ENCODE measurements at places on chromosomes 13 and 19.

GRCh38 chr19:44623080-44623479, 9.7 kb downstream of the IGSF23 start:
- no peak for DNase-seq
- H3K27me3 ChIP-seq = no peaks in the 10 kb centered on the region
- no peaks in the 10 kb centered on the region for H3K4me1 ChIP-seq
- no peaks in the 10 kb centered on the region for H3K36me3 ChIP-seq

- no peaks in the 10 kb centered on the region for H3K4me1 ChIP-seq
- no peak overlapping the region for H3K27ac ChIP-seq
- DNase-seq = no peak
- H3K4me3 ChIP-seq = peak overlapping the region; percentile 43
- H3K27me3 ChIP-seq = no peaks in the 10 kb centered on the region
- H3K36me3 ChIP-seq = no peaks in the 10 kb centered on the region
Measured at GRCh38 chr13:20258208-20258962, 26.3 kb upstream of the GJB6 start.

- no peaks in the 10 kb centered on the region for H3K27me3 ChIP-seq
- no peak overlapping the region for H3K27ac ChIP-seq
- H3K36me3 ChIP-seq = no peaks in the 10 kb centered on the region
Measured at GRCh38 chr13:38914070-38914469, 76.6 kb downstream of the STOML3 start.

GRCh38 chr19:58400316-58400915, 5.0 kb downstream of the RNF225 start:
- peaks cover 9% of the 10 kb centered on the region for H3K4me1 ChIP-seq
- peak overlapping the region; percentile 50 for H3K4me3 ChIP-seq
- H3K27me3 ChIP-seq = no peaks in the 10 kb centered on the region
- H3K36me3 ChIP-seq = no peaks in the 10 kb centered on the region

DNA sequence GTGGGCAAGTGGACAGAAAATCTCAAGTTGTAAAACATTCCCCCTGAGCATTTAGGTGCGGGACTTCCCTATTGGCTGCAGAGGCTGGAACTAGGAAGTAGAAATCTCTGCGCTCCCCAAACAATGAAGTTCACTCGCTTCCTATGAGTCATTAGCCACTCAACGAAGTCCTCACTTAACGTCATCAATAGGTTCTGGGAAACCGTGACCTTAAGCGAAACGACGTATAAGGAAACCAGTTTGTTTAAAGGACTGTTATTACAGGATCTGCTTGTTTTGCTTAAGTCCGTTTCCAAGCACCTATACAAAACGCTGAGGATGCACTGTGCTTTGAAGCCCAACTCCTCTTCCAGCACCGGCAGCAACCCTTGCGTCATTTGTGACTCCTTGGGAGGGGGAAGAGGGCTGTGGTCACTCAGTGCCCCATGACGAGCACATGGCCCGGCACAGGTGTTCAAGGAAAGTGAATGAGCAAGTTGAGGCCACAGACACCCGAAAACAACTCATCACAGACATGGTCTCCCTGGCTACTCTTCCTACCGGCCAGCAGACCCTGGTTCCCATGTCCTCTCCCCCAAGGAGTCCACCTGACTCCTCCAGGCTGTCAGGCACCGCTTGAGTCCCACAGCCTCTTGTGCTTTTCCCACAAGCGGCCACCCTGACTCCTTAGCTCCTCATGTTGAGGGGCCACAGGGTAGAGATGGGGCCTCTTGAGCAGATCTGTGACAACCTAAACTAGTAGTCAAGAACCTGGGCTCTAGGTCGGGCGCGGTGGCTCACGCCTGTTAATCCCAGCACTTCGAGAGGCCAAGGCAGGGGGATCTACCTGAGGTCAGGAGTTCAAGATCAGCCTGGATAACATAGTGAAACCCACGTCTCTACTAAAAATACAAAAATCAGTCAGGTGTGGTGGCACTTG, 4.8 kb downstream of the RPS16 start:
- peaks cover 7% of the 10 kb centered on the region for H3K36me3 ChIP-seq
- no peaks in the 10 kb centered on the region for H3K27me3 ChIP-seq
- peak overlapping the region; percentile 89 for H3K27ac ChIP-seq
- no peak for DNase-seq
- peaks cover 13% of the 10 kb centered on the region for H3K4me1 ChIP-seq

- no peak for DNase-seq
- no peaks in the 10 kb centered on the region for H3K4me1 ChIP-seq
- H3K4me3 ChIP-seq = no peak overlapping the region
- no peaks in the 10 kb centered on the region for H3K27me3 ChIP-seq
- no peaks in the 10 kb centered on the region for H3K36me3 ChIP-seq
Measured at GRCh38 chr13:51146667-51147066, 35.6 kb upstream of the C13orf42 start.

DNA sequence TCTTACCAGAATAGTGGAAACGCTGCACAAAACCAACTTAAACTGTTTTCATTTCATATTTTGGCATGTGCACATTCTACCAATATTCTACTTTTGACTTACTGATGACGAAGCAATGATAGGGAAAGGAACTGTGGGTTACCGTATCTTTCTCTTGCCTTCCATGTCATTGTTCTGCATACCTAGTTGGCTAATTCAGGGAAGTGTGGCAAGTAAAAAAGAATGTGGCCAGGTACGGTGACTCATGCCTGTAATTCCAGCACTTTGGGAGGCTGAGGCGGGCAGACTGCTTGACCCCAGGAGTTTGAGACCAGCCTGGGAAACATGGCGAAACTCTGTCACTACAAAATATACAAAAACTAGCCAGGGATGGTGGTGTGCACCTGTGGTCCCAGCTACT, 108.2 kb downstream of the SIPA1L3 start:
- no peaks in the 10 kb centered on the region for H3K4me1 ChIP-seq
- no peak overlapping the region for H3K4me3 ChIP-seq
- H3K27ac ChIP-seq = no peak overlapping the region
- no peak for DNase-seq

DNA sequence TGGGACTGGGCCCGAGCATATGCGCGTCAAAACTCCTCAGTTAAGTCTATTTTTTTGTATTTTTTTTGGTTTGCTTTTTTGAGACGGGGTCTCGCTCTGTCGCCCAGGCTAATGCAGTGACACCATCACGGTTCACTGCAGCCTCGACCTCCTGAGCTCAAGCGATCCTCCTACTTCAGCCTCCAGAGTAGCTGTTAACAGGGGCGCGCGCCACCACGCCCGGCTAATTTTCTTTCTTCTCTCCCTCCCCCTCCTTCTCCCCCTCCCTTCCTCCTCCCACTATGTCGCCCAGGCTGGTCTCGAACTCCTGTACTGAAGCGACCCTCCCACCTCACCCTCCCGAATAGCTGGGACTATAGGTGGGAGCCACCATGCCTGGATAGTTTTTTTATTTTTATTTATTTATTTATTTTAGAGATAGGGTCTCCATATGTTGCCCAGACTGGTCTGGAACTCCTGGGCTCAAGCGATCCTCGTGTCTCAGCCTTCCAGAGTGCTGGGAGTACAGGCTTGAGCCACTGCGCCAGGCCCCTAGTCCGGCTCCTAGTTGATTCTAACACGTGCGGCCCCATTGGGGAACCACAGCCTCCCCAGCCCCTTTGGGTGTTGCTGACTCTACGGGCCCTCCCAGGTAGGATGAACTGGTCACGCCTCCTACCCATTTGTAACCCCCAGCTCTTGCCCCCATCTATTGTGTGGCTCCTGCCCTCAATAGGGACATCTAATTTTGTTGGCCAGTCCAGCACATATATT, 806 bp upstream of the ZNF837 start:
- no peaks in the 10 kb centered on the region for H3K36me3 ChIP-seq
- H3K27me3 ChIP-seq = no peaks in the 10 kb centered on the region
- DNase-seq = no peak
- H3K4me1 ChIP-seq = peaks cover 24% of the 10 kb centered on the region
- peak overlapping the region; percentile 92 for H3K27ac ChIP-seq

- no peak overlapping the region for H3K4me3 ChIP-seq
- no peak overlapping the region for H3K27ac ChIP-seq
- no peaks in the 10 kb centered on the region for H3K36me3 ChIP-seq
- DNase-seq = no peak
Measured at GRCh38 chr19:39998501-39998900, 1.6 kb downstream of the ZNF546 start.

DNA sequence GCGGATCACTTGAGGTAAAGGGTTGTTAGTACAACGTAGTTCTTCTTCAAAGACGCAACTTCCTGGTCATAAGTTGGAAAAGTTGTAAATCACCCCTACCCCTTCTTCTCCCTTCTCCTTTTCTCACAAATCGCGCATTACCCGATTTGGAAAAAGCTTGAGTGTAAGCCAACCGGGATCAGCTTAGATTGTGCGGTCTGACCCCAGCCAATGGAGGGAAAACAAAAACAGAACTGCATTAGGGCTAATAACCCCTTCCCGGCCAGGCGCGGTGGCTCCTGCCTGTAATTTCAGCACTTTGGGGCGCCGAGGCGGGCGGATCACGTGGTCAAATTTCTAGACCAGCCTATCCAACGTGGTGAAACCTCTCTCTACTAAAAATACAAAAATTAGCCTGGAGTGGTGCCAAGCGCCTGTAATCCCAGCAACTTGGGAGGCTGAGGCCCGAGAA, 806 bp downstream of the ZNF90 start:
- no peak for DNase-seq
- no peaks in the 10 kb centered on the region for H3K27me3 ChIP-seq
- H3K36me3 ChIP-seq = no peaks in the 10 kb centered on the region
- no peaks in the 10 kb centered on the region for H3K4me1 ChIP-seq
- peak overlapping the region; percentile 63 for H3K4me3 ChIP-seq

GRCh38 chr13:27427641-27428040, 3.2 kb downstream of the GTF3A start:
- peak overlapping the region; percentile 92 for H3K27ac ChIP-seq
- H3K4me1 ChIP-seq = peaks cover 5% of the 10 kb centered on the region
- H3K4me3 ChIP-seq = no peak overlapping the region
- H3K36me3 ChIP-seq = peaks cover 12% of the 10 kb centered on the region

- H3K27me3 ChIP-seq = no peaks in the 10 kb centered on the region
- H3K36me3 ChIP-seq = no peaks in the 10 kb centered on the region
- DNase-seq = no peak
- H3K4me1 ChIP-seq = no peaks in the 10 kb centered on the region
Measured at GRCh38 chr13:50425772-50426171, 410.5 kb downstream of the KCNRG start.

- H3K4me3 ChIP-seq = no peak overlapping the region
- no peak for DNase-seq
- H3K27ac ChIP-seq = no peak overlapping the region
- H3K36me3 ChIP-seq = no peaks in the 10 kb centered on the region
Measured at GRCh38 chr13:51776179-51776578, 27.8 kb downstream of the DHRS12 start.

DNA sequence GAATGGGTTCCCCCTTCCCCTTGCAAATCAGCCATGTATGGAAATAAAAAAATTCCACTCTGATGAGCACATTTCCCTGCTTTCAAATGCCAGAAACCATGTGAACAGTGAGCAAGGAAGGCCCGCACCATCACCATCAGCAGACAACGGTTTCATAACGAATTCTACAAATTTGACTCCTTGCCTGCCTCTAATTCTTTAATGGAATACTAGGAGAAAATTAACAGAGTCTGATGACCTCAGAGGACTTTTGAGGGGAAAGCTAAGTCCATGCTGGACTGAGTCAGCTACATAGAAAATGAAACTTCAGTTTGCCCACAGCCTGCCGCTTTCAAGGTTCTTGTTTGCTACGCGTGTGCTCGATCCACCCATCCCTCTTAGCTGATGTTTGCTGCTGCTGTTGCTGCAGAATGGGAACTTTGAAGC, 46.7 kb upstream of the KL start:
- no peaks in the 10 kb centered on the region for H3K4me1 ChIP-seq
- no peaks in the 10 kb centered on the region for H3K36me3 ChIP-seq
- peak overlapping the region; percentile 47 for H3K4me3 ChIP-seq
- DNase-seq = no peak
- peak overlapping the region; percentile 61 for H3K27ac ChIP-seq

- H3K4me1 ChIP-seq = no peaks in the 10 kb centered on the region
- no peaks in the 10 kb centered on the region for H3K27me3 ChIP-seq
- no peak overlapping the region for H3K27ac ChIP-seq
- DNase-seq = no peak
Measured at GRCh38 chr13:113886561-113887112, 22.8 kb upstream of the GAS6 start.

GRCh38 chr13:113483504-113484293, 6.8 kb downstream of the DCUN1D2 start:
- no peak overlapping the region for H3K27ac ChIP-seq
- H3K27me3 ChIP-seq = no peaks in the 10 kb centered on the region
- H3K4me1 ChIP-seq = no peaks in the 10 kb centered on the region
- no peak for DNase-seq
- H3K36me3 ChIP-seq = no peaks in the 10 kb centered on the region

- H3K4me1 ChIP-seq = no peaks in the 10 kb centered on the region
- no peaks in the 10 kb centered on the region for H3K27me3 ChIP-seq
- no peak for DNase-seq
- H3K4me3 ChIP-seq = no peak overlapping the region
- H3K36me3 ChIP-seq = no peaks in the 10 kb centered on the region
Measured at GRCh38 chr13:31699650-31700049, 39.7 kb upstream of the RXFP2 start.

- no peak for DNase-seq
- H3K27me3 ChIP-seq = no peaks in the 10 kb centered on the region
- no peak overlapping the region for H3K4me3 ChIP-seq
- H3K36me3 ChIP-seq = peaks cover 18% of the 10 kb centered on the region
Measured at GRCh38 chr19:37362733-37363132, 8.2 kb upstream of the ZNF527 start.

DNA sequence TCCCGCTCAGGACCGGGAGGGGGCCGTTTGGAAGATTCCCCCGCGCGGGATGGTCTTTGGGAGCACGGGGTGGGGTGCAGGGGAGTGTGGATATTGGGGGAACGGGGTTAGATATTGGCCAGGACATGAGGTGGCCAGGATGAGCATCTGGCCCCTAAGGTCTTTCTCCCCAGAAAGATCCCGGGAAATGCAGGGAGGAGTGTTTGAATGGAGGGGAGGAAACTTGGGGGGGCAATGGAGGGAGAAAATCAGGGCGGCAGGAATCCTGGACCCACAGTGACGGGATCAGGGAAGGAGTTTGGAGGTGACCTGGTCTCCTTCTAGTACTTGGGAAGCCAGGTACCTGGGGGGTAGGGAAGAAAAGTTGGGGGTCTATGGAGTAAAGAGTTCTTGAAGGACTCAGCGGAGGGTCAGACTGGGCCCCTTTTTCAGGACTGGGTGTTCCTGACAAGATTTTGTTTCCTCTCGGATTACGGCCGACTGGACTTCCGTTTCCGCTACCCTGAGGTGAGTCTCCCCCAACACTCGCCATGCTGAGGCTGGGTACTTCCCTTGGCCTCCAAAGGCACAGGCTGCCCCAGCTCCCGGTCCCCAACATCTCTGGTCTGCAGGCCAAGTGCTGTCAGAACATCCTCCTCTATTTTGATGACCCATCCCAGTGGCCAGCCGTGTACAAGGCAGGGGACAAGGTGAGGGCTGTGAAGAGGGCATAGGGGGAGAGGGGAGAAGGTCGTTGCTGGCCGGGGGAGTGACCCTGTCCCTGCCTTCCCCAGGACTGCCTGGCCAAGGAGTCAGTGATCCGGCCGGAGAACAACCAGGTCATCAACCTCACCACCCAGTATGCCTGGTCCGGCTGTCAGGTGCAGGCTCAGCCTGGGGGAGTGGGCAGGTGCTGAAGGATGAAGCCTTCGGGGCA, 989 bp downstream of the TMEM145 start:
- no peaks in the 10 kb centered on the region for H3K36me3 ChIP-seq
- no peaks in the 10 kb centered on the region for H3K27me3 ChIP-seq
- DNase-seq = no peak
- H3K4me3 ChIP-seq = peak overlapping the region; percentile 55
- H3K27ac ChIP-seq = no peak overlapping the region

Measured in breast epithelium (tissue), 4 donors.